ENCODE measurements at places on chromosomes 6 and 20. TPM values are rescaled to one million over a fixed set of nuclear protein-coding genes. Genes with fewer than 3 reads are reported as not detected.

MTCH1 gene
- total RNA-seq, result 243 TPM

PLN gene
- total RNA-seq, result under 0.01 TPM

RPP40 gene
- 10.1 TPM for total RNA-seq

ESR1 gene
- total RNA-seq, result 0.77 TPM

CHRNA4 gene
- not detected for total RNA-seq

PRL gene
- not detected for total RNA-seq

FOXQ1 gene
- total RNA-seq, result 2.2 TPM

SLCO4A1 gene
- total RNA-seq, result 0.32 TPM

GNMT gene
- 0.77 TPM for total RNA-seq

OGFRL1 gene
- 14.5 TPM for total RNA-seq

MACROD2 gene
- total RNA-seq, result 0.63 TPM

EYS gene
- not detected for total RNA-seq

BCAS4 gene
- total RNA-seq, result 15.5 TPM

ZSCAN16 gene
- total RNA-seq, result 2.0 TPM

HFE gene
- 14.5 TPM for total RNA-seq

BLOC1S5 gene
- total RNA-seq, result 14.3 TPM

FAM209B gene
- total RNA-seq, result not detected

SLC18B1 gene
- total RNA-seq, result 6.3 TPM

RTEL1 gene
- total RNA-seq, result 7.7 TPM

CFAP61 gene
- total RNA-seq, result not detected

BPI gene
- 0.32 TPM for total RNA-seq

TRIM40 gene
- not detected for total RNA-seq

LCA5 gene
- total RNA-seq, result 5.7 TPM

SLC24A3 gene
- total RNA-seq, result not detected

DOK5 gene
- 26.8 TPM for total RNA-seq

TMEM217 gene
- 2.0 TPM for total RNA-seq

PRND gene
- not detected for total RNA-seq

PXDC1 gene
- total RNA-seq, result 24.9 TPM

DNPH1 gene
- total RNA-seq, result 64.5 TPM

KIAA0408 gene
- total RNA-seq, result 1.4 TPM

RBM12 gene
- total RNA-seq, result 24.6 TPM

SYCP2 gene
- total RNA-seq, result 0.17 TPM

SEMG1 gene
- total RNA-seq, result not detected

ULBP3 gene
- 9.5 TPM for total RNA-seq

BTN1A1 gene
- not detected for total RNA-seq

CNBD2 gene
- total RNA-seq, result 1.7 TPM

PIGU gene
- total RNA-seq, result 5.1 TPM

KHDC3L gene
- not detected for total RNA-seq

SLC23A2 gene
- total RNA-seq, result 9.0 TPM

TAP2 gene
- 28.9 TPM for total RNA-seq

HTR1E gene
- not detected for total RNA-seq

XKR7 gene
- not detected for total RNA-seq

OOEP gene
- total RNA-seq, result not detected

SLC2A4RG gene
- 17.7 TPM for total RNA-seq

FAM162B gene
- total RNA-seq, result 0.32 TPM

PPP1R3G gene
- total RNA-seq, result 3.8 TPM

PLCB1 gene
- total RNA-seq, result 24.9 TPM

SEL1L2 gene
- total RNA-seq, result not detected

HMGCLL1 gene
- not detected for total RNA-seq

CST1 gene
- not detected for total RNA-seq

MCHR2 gene
- total RNA-seq, result not detected

BPIFA1 gene
- total RNA-seq, result not detected

PERP gene
- 29.8 TPM for total RNA-seq

MOG gene
- not detected for total RNA-seq

ETV7 gene
- 0.47 TPM for total RNA-seq

SERAC1 gene
- 7.6 TPM for total RNA-seq

TXNDC5 gene
- 439 TPM for total RNA-seq

INSM1 gene
- total RNA-seq, result not detected
